ENCODE measurements at places on chromosomes 7 and 10.

DNA sequence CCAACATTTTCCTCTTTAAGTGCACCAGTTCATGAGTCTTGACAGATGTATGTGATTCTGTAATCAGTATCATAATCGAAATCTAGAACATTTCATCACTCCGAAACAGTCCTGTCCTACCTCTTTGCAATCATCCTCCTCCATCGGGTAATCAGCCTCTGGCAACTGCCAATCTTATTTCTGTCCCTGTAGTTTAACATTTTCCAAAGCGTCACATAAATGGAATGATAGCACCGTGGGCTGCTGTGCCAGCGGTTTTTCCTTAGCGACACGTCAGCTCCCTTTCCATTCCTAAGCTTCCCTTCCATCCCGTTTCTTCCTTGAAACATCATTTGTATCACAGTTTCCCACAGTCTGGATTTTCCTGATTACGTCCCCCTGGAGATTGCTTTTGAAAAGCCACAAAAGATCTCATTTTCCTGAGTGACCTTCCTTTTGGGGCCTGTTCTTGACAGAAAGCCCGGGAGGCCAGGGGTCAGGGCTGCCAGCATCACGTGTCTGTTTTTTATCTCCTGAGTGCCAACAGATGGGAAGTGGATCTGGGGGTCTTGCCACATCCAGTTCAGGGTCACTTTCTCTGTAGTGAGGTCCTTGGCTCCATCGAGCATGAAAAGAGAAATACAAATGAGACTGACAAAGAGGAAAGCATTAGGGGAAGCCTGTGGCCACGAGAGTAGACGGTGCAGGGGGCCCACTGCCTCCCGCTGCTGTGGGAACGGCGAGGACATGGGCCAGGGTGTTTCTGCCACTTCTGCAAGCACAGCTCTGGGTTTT lies 31.6 kb downstream of the TMEM120A start:
- DNase-seq = no peak

- DNase-seq = no peak
These were observed 84.5 kb downstream of the DIP2C start for GRCh38 chr10:604716-605631.

DNA sequence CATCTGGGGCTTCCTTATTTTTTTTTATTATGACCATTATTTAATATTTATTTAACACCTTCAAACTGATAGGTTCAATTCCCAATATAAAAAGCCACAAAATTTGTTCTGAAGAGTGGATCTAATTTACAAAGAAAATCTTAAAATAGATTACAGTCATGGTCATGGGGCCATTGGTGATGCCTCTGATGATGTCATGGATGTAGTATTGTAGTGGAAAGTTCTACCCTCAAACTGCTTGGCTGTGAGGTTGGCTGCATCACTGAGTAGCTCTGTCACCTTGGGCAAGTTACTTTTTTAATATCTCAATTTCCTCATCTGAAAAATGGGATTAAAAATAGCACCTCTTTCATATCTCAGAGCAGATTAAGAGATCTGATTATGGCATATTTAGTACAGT lies 128.5 kb downstream of the DKK1 start:
- DNase-seq = peak; percentile 68

DNA sequence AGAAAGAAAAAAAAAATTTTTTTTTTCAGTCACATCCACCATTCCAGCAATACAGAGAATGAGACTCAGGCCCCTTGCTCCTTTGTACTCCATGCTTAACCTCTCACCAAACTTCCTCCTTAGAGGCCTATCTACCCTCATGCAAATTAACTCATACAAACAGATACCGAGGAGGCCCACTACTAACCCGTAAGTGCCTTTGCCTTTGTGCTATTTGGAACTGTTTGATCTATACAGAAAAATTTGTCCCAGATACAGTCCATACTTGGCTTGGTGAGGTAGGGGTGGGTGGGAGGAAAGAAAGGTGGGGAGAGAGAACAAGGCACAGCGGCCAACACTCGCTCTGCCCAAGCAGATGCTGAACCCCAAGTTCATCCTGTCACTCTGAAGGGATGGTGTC lies 87.8 kb upstream of the DUSP5 start:
- no peak for DNase-seq

- DNase-seq = no peak
These were observed 972.6 kb downstream of the KCNMA1 start for GRCh38 chr10:76665029-76665428.

- no peak for DNase-seq
These were observed 7.2 kb downstream of the CHST15 start for GRCh38 chr10:124086097-124086710.

GRCh38 chr7:76129366-76129765 lies 72.3 kb upstream of the SRRM3 start:
- DNase-seq = no peak

GRCh38 chr7:128266529-128266882 lies 25.4 kb downstream of the LEP start:
- DNase-seq = no peak

DNA sequence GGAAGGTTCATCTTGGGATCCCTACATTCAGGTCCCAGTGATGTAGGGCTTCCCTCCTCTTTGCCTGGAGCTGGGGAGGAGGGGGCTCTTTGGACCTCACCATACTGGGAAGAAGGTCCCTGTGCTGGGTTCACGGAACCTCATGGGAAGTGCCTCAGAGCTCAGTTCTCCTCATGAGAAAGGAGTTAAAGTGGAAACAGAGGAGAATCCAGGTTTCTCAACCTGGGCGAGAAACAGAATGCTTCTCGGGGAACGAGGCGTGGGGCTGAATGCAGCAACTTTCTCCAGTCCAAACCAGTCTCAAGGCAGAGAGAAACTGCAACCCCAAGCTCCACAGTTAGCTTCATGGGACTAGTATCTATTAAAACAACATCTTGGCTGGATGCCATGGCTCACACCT lies 382.7 kb upstream of the FOXK1 start:
- no peak for DNase-seq
